Nephron progenitor cell (in vitro differentiated cells): ENCODE measurements at places on chromosomes 1 and 21.

- no peak for DNase-seq
These were observed 258.8 kb upstream of the NCAM2 start for GRCh38 chr21:20739421-20739820.

GRCh38 chr1:244730934-244731434, 78.1 kb downstream of the DESI2 start:
- no peak for DNase-seq

DNA sequence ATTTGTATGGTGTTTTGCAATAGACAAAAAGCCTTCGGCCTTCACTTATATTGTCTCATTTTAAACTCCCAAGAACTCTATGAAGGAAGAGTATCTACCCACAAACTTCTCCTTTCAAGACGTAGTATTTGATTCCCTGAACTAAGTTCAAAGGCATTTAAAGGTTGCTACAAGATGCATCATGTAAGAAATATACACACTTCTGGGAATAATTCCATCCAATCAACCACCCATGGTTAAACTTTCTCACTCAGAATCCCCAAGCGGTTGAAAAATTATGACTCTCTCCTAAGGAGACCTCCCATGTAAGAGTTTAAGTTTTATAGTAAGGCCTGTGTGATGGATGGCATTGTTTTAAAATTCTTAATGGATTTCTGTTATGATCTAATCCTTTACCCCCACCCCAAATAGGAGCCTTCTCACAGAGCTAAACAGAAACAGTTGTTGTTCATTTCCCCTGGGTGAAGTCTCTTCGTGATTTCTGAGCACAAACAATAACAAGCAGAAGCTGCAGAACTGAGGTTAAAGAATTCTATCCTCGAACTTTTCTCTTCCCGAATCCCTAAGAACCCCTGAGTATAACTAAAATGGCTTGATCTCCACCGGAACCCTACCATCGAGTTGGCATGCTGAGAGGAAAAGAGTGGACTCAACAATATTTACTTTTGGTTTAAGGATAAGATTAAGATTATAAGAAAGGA, 185.0 kb downstream of the TGFBR3 start:
- DNase-seq, result no peak

GRCh38 chr1:47894410-47895278, 102.5 kb downstream of the TRABD2B start:
- peak; percentile 26 for DNase-seq

DNA sequence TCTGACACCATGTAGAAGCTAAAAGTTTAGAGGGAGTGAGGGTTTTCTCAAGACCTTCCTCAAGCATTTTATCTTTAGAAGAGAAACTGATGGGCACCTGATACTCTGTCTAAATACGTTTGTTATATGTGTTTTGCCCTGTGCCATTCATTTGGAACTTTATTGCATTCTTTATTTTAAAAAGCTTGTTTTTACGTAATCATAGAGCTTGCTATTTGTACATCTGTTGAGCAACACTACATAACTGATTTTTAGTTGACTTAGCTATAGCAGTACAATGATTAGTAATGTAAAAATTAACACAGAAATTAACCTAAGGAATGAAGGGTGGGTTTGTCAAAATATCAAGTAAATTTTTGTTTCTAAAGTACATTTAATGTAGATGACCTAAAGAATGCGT, 88.5 kb downstream of the RUNX3 start:
- no peak for DNase-seq

- DNase-seq, result no peak
These were observed 20.1 kb downstream of the SIM2 start for GRCh38 chr21:36718951-36719501.

- no peak for DNase-seq
These were observed 13.0 kb upstream of the PDIK1L start for GRCh38 chr1:26098602-26099001.

DNA sequence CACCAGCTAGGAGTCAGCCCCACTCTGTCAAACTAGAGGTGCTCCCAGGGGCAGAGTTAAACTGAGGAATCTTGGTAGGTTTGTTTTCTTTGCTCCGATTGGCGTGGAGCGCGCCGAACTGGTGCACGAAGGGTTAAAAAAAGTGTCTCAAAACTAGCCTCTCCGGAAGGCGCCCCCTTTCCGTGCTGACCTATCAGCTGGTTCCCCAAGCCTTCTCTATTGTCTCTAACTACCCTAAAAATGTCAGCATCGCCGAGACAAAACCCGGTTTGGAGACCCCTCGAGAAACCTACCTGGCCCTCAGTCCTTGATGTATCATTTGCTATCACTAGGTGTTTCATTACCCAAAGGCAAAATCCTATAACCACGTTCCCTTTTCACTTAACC, 2.2 kb downstream of the TGFB2 start:
- peak; percentile 32 for DNase-seq

GRCh38 chr21:36661511-36662309, 37.2 kb upstream of the SIM2 start:
- peak; percentile 43 for DNase-seq

GRCh38 chr1:4115191-4115900, 215.3 kb upstream of the C1orf174 start:
- DNase-seq, result no peak

GRCh38 chr1:154948079-154948478, 7.8 kb downstream of the PBXIP1 start:
- DNase-seq, result no peak

GRCh38 chr1:84632673-84633434, 57.4 kb downstream of the SSX2IP start:
- DNase-seq, result no peak

DNA sequence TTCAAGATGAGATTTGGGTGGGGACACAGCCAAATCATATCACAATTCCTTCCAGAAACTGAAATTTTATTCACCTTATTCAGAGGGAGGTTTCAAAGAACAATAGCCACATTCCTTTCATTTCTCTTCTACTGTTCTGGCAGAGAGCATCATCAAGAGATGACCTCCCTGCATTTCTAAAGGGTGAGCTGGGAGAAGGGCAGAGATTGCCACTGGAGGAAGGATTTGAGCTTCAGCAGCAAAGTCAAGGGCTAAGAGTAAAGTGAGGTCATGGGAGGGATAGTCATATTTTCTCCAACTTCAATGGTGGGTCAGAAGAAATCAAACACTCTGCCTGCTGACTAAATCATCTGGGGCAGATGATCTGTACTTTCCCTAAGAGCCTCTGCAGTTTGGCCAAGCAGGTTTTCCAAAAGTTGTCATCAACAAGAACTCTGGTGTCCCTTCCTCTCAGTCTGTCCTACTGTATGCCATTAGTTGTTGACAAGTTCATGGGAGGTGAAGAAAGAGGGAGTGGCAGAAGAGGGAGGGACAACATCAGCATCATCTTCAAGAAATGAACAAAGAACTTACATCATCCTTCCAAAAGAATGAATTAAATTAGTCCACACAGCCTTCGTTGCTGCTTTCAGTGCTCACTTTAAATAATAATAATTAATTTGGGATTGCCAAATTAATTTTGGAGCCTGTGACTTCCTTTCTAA, 298.3 kb downstream of the ASTN1 start:
- no peak for DNase-seq

GRCh38 chr1:100217834-100218233, 31.8 kb downstream of the DBT start:
- DNase-seq, result no peak

DNA sequence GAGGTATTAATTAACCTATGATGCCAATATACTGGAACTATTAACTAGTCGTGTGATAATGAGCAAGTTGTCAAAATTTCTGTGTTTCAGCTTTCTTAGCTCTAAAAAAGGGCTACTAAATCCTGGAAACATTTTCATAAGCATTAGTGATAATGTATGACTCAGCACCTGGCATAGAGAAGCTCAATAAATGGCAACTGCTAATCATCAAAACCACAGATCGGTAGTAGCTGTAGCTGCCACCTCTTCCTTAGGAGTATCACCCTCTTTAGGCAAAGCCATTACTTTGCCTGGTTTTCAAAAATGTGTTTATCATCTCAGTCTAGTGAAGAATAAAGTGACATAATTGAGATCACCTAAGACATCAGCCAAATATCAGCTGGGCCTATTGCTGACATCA, 75.5 kb downstream of the TPR start:
- no peak for DNase-seq

DNA sequence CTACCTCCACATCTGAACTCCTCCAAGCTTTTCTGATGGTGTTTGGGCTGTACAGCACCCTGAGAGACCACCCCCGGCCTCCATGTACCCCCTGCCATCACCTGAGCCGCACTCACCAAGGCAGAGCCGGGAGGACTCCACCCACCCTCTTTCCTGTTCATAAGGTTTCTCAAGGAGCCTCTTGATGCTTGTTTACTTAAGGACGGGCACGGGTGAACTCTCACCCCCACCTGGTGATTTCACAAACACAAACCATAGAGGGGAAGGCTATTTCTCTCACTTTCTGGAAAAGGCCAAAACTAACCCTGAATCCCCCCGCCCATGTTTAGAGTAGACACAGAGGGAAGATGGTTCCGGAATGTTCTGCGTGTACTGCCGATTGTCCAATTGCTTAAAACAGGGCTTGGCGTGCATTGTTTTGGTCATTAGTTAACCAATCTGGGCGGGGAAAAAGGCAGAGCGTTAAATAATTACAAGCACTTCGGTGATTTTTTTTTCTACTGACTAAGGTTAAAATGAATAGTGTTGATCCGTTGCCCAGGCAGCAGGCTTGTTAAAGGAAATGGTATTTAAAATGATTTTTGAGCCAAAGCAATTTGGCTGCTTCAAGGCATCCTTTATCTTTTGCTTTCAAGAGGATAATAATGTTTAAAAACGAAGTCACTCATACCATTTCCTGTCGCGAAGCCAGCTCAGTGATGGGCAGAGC, 279.8 kb upstream of the VAMP3 start:
- DNase-seq, result no peak

DNA sequence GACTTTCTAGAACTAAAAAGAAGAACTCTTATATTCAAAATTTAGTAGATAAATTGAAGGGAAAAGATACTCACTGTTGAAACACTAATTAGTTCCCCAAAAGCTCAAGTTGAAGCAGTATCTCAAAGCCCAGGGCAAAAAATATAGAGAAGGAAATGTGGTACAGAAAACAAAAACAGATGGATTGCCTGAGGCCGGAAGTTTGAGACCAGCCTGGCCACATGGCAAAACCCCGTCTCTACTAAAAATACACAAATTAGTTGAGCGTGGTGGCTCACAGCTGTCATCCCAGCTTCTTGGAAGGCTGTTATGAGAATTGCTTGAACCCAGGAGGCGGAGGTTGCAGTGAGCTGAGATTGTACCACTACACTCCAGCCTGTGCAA, 36.0 kb downstream of the FAM177B start:
- no peak for DNase-seq

GRCh38 chr1:114152508-114153260, 985 bp downstream of the SYT6 start:
- DNase-seq, result peak; percentile 73

GRCh38 chr1:232452736-232453440, 177.0 kb downstream of the SIPA1L2 start:
- no peak for DNase-seq

DNA sequence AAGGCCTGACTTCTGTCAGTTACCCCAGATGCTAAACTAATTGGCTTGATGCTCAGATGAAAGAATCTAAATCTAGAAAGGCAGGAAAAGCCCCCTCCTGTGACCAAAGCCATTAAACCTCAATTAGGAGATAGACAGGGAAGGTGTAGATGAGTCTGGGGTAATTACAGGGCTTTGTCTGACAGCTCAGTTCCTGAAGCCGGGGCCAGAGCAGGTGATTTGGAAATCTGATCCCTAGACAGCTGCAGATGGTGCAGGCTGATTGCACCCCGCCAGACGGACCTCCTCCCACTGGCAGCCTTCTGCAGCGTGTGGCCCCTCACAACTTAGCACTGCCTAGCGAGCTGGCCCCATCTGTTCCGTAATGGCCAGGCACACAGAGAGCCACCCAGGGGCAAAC, 395.1 kb downstream of the HLX start:
- DNase-seq, result peak; percentile 36

DNA sequence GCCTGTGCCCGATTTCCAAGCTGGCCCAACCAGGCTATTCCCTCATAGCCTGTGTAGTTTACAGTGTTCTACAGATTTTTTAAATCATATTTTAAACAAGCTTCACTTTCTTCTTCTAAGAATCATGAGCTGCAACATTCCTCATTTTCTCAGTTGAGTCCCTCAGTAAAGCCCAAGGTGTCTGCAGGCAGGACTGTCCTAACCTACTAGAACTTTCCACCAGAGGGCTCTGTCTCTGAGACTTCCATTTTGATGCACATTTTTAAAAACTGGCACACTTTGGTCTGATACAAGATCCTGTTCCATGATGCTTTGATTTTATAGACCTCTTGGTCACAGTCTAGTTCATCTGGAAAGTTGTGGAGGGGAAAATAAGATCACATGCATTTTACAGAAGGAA, 21.6 kb upstream of the SLAMF6 start:
- no peak for DNase-seq

DNA sequence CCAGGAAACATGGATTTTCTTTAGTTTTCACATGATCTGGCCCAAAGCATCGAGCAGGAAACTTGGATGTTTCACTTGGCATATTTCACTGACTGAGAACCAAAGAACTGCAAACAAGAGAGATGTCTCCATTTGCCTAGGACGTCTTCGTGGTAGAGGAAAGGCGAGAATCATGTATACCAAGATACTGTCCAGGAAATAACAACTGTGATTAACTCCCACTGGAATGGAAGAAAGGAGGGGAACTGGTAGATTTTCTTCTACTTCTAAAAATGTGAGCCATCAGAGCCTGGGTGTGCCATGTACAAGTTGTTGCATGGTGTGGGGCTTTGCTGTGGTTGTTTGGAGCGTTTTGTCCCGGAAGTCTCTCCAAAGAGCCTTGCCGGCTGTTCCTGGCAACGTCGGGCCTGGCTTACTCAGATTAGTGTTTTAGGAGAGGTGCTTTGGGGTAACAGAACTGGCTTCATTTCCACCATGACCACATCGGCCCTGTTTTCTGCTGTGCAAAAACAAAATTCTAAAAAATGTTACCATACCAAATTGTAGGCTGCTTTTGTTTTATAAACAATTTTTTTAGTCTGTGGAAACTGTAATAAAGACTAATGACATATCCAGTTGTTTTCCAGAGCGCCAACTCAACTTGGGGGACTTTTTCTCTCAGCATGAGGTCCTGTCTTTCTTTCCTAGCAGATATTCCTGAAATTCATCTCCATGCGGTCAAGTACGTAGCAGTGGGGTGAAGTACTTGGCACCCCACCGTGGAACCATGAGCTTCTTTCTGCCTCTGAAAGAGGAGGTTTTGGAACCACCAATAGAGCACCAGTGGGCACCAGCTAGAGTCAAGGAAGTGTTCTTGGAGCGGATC, 118.3 kb downstream of the TM2D1 start:
- DNase-seq, result no peak

DNA sequence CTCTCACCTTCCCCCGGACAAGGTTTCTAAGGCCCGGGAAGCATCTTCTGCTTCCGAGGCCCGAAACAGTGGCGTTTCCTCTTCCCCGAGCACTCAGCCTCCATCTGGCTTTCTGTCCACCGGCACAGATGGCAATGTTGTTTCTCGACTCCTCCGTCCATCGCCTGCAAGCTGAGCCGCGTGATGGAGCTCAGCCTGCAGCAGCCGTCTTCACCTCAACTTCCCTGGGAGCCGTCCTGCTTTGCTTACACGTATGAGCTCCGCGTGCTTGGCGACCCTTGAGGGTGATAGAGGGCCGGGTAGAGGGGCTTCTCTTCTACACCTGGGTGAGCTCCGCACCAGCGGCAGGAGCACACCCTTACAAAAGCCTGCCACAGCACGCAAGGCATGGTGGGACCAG, 80.4 kb downstream of the AJAP1 start:
- DNase-seq, result no peak
